ENCODE measurements at places on chromosomes 7 and 10. TPM values are rescaled to one million over a fixed set of nuclear protein-coding genes. Genes with fewer than 3 reads are reported as not detected.

The GIMAP4 gene
- polyA plus RNA-seq: 18.7 TPM

The SEMA3E gene
- polyA plus RNA-seq: 3.7 TPM

The SLC39A12 gene
- polyA plus RNA-seq: not detected

DNA sequence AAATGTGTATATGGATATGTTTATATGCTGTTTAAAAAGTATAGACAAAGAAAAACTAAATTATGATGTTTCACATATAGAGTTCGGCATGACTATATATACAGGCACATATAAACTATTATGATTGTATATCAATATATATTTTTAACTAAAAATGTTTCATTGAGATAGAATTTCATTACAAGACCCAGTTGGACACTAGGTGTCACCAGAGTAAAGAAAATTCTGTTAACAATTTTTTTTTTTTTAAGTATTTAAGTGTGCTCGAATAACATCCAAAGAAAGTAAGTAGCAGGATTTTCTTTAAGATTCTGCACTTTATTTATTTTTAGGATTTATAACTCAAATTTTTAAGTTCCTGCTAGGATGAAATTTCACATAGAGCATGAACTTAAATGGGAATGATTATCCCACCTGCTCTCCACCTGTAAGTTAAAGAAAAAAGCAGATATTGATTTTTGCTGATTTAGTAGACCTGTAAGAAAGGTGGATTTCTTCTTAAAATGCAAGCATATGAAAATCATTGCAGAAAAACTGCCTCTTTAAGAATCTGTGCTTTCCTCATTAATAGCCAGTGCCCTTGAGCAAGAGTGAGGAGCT is 961.5 kb downstream of the PCDH15 start:
- DNase-seq: peak; percentile 11

DNA sequence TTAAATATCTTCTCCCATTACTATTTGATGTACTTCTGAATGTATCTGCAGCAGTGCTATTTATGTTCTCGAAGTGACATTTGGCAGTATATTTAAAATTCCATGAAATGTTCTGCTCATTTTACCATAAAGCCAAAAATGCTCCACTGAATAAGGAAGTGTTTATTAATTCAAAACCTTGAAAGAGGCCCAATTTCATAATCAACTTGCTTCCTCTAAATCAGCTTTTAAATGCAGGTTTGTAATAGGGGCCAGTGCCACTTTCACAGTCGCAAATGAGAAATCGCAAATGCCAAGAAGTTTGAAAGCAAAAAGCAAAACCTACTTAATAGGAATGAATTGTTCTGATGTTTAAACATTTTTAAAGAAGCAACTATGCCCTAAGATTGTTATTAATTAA is 11.4 kb downstream of the NHLRC2 start:
- no peak for DNase-seq

DNA sequence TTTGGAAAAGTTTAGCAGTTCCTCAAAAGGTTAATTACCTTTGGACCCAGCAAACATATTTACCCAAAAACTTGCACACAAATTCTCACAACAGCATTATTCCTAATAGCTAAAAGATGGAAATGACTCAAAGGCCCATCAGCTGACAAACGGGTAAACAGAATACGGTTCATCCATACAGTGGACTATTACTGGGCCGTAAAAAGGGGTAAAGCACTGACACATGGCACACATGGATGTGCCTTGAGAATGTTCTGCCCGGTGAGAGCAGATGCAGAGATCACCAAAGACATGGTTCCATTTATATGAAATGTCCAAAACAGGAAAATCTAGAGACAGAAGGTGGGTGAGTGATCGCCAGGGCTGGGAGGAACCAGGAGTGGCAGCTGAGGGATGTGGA is 95.2 kb upstream of the DNAJB6 start:
- DNase-seq: no peak

The CUTC gene
- polyA plus RNA-seq: 18.0 TPM

DNA sequence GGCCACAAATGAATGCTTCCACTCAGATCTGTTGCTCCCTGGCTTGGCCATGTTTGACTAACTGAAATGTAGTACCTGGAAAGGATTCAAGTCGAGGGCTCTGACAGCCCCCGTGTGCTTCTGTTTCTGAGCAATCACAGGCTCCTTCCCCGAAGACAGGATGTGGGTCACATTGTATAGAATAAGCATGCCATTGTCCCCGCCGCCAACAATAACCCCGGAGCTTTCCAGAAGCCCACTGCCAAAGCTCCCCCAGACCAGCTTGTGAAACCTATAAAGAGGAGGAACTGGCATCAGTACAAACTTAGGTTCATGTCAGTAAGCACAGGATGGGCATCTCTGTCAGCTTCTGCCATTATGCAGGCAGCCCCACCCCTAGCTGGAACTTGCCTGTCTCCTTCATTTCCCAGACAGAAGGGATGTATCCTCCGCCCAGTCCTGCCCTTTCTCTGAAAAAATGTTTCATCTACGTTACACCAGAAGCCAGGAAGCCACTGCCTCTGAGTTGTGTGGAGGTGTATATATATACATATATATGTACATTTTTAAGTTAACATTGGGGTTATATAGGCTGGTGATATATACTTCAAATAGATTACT is 10.3 kb downstream of the SEC31B start:
- DNase-seq: no peak

DNA sequence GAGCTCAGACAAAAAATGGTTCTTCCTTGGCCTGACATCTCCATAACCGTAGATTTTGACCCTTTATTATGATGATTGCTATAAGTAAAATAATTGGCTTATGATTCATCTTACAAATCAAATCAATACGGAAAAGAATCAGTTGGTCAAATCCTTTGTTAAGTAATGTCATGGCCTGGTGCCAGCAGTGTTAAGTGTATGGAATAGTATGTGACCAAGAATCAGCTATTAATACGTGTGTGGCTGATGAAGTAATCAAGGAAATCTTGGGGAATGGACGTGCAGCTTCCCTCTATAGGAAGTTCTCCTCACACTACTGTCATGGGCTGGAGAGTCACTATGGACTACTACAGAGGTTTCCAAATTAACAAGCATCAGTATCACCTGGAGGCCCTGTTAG is 230.6 kb downstream of the TWIST1 start:
- no peak for DNase-seq

GRCh38 chr10:35909121-35909720 is 267.1 kb upstream of the FZD8 start:
- DNase-seq: no peak

- DNase-seq: no peak
Observed at GRCh38 chr7:1893036-1893435, 223.0 kb downstream of the ELFN1 start.

The DTX2 gene
- 8.0 TPM for polyA plus RNA-seq

The ST8SIA6 gene
- 0.71 TPM for polyA plus RNA-seq

The ERCC6 gene
- 10.5 TPM for polyA plus RNA-seq

GRCh38 chr10:26211781-26212444 is 4.7 kb upstream of the GAD2 start:
- no peak for DNase-seq

The SLC37A3 gene
- polyA plus RNA-seq: 27.5 TPM

GRCh38 chr10:24643679-24644209 is 79.9 kb downstream of the ARHGAP21 start:
- DNase-seq: no peak

The SNX10 gene
- polyA plus RNA-seq: 1.8 TPM

DNA sequence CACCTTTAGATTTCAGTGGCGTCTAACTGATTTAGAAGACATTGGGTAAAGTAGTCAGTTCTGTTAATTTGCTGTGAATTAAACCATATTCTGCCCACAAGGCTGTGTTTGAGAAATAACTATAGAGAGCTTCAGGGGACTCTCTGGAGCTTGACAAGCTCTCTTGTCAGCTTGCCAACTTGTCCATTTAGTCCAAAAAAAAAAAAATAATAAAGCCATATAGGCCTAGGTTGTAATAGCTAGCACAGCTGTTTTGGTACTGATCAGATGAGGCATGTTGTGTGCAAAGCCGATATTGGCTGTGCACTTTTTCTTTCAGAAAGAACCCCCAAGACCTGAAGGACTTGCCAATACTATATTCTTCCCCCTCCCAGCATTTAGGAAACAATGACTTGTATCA is 20.2 kb upstream of the ZNF282 start:
- no peak for DNase-seq

GRCh38 chr7:48033922-48034321 is 1.4 kb upstream of the C7orf57 start:
- no peak for DNase-seq

DNA sequence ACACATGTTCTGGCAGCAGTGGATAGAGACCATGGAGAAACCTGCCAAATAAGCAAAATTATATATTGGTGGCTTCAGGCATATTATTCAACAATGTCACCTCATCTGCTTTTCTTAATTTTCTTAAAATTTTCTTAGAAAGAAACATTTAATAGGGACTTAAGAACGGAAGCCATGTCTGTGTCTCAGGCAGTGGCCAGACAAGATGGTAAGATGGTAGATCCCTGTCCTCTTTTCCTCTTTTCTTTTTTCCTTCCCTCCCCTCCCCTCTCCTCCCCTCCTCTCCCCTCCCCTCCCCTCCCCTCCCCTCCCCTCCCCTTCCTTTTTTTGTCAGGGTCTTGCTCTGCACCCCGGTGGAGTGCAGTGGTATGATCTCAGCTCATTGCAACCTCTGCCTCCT is 24.2 kb upstream of the ICA1 start:
- no peak for DNase-seq

GRCh38 chr10:118403967-118404366 is 61.8 kb upstream of the FAM204A start:
- no peak for DNase-seq

All from hindlimb muscle (tissue), 1 donor.